ENCODE measurements at places on chromosomes 7 and 10.

- DNase-seq: no peak
Measured at GRCh38 chr7:29289156-29290021, 94.8 kb downstream of the CHN2 start.

- no peak for DNase-seq
Measured at GRCh38 chr7:1226186-1226901, 6.3 kb upstream of the UNCX start.

DNA sequence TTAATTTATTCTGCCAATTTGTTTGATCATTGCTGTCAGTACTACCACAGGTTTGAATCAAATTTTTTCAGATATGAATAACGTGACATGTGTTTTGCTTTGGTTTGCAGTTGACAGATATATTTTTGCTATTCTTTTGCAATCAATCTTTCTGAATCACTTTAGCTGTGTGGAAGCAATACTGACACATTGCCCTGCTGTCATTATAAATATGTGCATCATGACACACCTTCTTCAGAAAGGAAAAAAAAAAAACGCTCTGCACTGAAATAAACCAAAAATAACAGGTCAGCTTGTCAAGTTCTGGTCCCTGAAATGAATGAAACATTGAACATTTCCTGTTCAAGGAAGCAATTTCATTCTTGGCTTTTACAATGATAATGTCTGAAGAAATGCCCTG is 93.8 kb upstream of the FAM13C start:
- no peak for DNase-seq

- no peak for DNase-seq
Measured at GRCh38 chr7:108134486-108134885, 4.3 kb upstream of the LAMB4 start.

DNA sequence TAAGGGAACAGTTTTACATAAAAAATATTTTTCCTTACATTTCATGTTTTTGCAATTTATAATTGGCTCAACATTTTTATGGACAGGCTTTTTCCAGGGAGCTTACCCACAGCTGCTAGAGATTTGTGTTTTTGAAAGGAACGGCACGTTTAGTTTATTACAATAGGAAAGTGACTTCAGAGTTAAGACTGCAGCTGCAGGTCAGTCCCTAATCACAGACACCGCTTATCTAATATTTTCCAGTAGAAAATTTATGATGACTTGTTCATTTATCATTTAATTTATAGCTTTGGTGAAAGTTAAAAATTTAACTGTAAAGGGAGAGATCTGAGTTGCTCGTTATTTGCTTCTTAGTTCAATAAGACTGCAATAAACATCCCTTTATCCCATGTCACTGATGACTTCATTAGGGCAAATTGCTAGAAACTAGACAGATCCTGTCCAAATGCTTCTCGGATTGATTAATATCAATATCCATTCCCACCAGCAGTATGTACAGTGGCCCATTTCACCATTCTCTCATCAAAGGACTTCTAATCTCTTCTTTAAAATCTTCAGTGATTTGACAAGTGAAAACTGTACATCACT is 97.0 kb upstream of the ODAD2 start:
- DNase-seq: no peak

DNA sequence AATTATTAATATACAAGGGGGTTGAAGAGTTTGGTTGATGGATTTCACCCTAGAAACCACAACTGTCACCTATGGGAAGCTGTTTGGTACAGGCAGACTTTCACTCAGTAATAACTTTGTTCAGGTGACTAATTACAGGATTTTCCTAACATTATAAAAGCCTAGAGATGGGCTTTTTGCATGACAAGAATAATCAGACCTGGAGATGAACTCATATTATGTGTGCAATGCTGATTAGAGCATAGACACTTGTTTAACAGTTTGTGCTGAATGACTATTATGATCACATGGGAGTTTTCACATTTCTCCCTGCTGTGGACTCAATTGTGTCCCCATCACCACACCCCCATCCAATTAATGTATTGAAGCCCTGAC is 90.2 kb upstream of the STEAP4 start:
- DNase-seq: no peak

- no peak for DNase-seq
Measured at GRCh38 chr10:110514848-110515247, 17.1 kb downstream of the DUSP5 start.

DNA sequence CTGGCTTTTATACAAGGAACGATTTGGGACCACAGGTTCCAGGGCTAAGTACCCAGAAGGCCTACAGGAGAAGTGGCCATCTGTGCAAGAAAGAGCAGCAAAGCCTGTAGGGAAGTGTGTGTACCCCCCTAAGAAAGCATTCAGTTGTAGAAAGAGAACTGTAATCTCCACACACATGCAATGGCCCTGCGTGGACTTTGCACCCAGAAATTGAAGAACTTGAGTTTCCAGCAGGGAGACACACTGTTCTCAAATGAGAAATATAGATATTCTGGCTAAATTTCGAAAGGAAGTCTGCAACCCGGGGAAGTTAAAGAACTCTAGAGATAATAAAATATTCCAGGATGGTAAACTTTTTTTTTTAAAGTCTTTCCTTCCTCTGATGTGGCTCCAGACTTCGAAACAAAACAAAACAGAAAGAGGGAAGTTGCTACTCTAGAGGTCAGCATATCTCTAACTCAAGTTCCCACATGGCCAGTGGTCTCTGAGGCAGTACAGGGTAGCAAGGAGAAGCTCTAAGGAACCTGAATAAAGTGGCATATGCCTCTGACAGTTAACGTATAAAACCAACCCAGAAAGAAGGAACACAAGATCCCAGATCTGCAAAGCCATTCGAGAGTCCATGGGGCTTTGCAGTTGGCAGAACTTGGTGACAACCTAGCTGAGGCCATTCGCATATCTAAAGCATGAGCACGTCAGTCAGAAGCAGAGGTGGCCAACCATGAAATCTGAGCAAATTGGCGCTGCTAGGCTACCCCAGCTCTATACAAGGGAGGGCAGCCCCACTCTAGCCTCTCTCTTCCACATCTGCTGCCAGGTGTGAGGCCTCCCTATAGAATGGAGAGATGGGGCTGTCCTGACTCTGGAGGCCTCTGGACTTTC is 56.6 kb downstream of the ELMO1 start:
- DNase-seq: no peak

GRCh38 chr10:61993711-61994401 is 92.4 kb downstream of the ARID5B start:
- DNase-seq: no peak

DNA sequence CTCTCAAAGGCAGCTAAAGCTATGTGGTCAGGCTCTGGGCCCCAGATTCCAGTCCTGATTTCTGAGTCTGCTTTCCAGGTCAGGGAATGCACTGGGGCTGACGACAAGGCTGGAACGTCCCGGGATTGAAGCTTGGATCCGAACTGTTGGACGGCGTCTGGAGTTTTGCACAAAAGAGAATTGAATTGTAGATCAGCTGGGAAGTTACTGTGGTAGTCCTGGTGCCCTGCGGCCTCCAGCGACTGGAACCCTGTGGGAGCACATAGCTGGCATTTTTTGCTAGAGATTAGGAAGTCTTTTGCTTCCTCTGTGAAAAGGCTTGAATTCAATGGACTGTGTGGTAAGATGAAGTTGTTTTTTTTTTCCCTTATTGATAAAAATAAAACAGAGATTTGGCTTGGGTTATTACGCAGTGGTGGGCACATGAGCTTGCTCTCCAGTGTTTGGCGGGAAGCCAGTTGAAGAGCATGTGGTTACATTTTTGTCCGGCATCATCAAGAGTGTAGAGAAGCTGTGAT is at the start of gene HK1:
Gene HK1 (plus strand): TSS at position 51 of the 518 bp plus-strand sequence.
- no peak for DNase-seq

GRCh38 chr10:129892548-129893052 is 71.5 kb downstream of the EBF3 start:
- no peak for DNase-seq

DNA sequence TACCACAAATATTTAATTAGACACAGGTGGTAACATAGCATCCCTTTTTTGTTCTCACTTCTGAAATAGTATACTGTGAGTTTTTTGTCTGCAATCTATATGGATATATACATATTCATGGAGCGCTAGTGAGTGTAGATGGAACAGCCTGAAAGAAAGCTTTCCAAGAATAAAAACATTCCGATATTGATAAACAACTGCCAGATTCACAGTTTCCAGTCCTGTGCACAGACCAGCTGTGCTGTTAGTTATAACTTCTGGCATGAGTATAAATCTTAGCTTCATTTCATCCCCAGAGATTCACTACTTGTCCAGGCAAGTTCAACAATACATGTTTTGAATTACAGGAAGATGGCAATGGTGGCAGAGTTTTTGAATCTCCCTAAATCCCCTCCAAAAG is 467.1 kb upstream of the STEAP1 start:
- DNase-seq: no peak

GRCh38 chr10:68897336-68897741 is 3.8 kb upstream of the DDX50 start:
- no peak for DNase-seq

GRCh38 chr7:47945261-47946015 is 2.8 kb downstream of the PKD1L1 start:
- peak; percentile 91 for DNase-seq

Data from stimulated activated CD8-positive, alpha-beta memory T cell treated with anti-CD3 and anti-CD28 coated beads, Interleukin-4, amount 100 ng/mL, for 48 hours (primary cell).